ENCODE measurements at places on chromosomes 5 and 9. TPM values are rescaled to one million over a fixed set of nuclear protein-coding genes. Genes with fewer than 3 reads are reported as not detected.

DNA sequence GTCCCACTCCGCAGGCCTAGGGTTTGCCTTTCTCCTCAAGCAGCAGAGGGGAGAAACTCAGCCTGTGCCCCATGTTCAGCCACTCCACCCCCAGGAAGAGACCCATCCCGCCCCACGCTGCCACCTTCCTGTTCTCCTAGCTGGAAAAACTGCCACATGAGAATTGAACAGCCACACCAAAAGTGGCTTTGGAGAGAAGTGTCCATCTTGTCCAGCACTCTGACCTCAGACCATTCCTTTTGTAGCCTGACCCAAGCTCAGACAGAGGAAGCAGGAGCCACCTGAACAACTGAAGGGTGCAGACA lies 8.3 kb upstream of the SLC25A48 start:
- no peak for DNase-seq

Gene DIRAS2
- polyA plus RNA-seq = 7.0 TPM

GRCh38 chr5:84436866-84437265 lies 52.2 kb upstream of the EDIL3 start:
- no peak for DNase-seq

DNA sequence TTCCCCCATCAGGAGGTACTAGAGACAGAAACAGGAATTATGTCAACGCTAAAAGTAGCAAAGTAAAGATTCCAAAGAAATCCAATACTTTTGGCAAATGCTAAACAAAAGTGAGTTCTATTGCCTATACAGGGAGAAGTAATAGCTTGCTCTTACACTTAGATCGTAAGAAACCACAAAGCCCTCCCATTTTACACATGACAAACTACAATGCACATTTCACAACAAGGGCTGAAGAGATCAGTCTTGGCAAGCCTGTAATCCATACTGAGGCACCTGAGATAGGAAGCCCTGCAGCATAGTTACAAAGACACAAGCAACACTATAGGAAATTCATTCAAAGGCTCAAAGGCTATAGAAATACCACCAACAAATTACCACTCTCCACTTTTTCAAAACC lies 7.7 kb downstream of the HNRNPK start:
- no peak for DNase-seq

DNA sequence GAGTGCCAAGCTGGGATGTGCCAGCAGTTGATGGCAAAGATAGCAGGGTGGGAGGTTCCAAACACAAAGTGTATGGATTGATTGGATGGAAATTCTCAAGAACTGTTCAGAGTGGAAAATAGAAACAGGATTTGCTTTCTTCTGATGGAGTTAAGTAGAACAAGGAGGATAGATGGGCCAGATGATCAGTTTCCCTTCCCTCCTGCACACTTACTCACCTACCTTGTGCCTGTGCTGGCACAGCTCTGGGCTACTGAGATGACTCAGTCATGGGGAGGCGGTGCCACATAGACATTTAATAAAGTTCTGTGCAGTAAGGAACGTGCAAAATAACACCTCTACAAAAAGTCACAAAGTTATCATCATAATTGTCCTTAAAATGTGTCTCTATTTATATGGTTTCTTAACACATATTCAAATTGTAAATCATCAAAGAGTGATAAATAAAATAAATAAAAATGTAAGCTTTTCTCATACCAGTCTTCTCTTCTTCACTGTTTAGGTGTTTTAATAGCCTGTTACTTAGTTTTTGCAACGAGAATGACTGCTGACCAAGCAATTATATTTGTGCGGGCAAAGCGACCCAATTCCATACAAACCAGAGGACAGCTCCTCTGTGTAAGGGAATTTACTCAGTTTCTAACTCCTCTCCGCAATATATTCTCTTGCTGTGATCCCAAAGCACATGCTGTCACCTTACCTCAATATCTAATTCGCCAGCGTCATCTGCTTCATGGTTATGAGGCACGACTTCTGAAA lies 12.7 kb downstream of the PTPDC1 start:
- no peak for DNase-seq

- DNase-seq = no peak
Measured at GRCh38 chr5:56088967-56089829, 94.4 kb upstream of the IL6ST start.

Gene CDX1
- 0.40 TPM for polyA plus RNA-seq

GRCh38 chr9:126882746-126883145 lies 22.3 kb downstream of the ZBTB34 start:
- no peak for DNase-seq

DNA sequence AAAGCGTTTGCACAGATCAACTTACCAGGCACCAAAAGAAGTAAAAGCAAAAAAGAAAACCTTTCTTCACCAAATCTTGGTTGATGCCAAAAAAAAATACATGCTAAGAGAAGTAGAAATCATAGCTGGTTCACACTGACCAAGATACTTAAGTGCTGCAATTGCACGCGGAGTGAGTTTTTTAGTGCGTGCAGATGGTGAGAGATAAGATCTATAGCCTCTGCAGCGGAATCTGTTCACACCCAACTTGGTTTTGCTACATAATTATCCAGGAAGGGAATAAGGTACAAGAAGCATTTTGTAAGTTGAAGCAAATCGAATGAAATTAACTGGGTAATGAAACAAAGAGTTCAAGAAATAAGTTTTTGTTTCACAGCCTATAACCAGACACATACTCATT lies 36.4 kb upstream of the CCDC152 start:
- DNase-seq = no peak

GRCh38 chr5:163659568-163659902 lies 154.1 kb downstream of the MAT2B start:
- no peak for DNase-seq

GRCh38 chr5:138035605-138036537 lies 3.0 kb upstream of the FAM13B start:
- peak; percentile 70 for DNase-seq

Gene RNF183
- 0.30 TPM for polyA plus RNA-seq

- no peak for DNase-seq
Measured at GRCh38 chr5:102975457-102976182, 144.3 kb downstream of the GIN1 start.

Gene IFT74
- 24.0 TPM for polyA plus RNA-seq

GRCh38 chr5:147452165-147452811 lies 57.6 kb downstream of the DPYSL3 start:
- DNase-seq = no peak

DNA sequence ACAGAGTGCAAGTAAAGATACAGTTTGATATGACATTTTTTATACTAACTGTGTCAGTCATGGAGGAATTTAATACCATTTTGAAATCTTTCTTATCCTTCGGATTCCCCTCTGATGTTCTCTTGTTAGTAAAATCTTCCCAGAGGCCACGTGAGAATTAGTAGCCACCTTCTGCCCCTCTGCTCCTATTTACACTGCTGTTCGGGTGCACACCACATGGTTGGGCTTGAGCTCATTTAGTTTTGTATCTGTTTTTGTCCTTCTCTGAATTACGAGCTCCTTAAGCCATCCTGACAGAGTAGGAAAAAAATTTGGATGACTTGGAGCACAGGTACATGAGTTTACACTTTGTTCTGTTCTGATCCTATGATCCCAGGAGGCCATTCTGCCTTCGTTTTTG lies 109.7 kb downstream of the SV2C start:
- DNase-seq = no peak

- DNase-seq = peak; percentile 47
Measured at GRCh38 chr5:83721953-83722901, 1.6 kb upstream of the HAPLN1 start.

DNA sequence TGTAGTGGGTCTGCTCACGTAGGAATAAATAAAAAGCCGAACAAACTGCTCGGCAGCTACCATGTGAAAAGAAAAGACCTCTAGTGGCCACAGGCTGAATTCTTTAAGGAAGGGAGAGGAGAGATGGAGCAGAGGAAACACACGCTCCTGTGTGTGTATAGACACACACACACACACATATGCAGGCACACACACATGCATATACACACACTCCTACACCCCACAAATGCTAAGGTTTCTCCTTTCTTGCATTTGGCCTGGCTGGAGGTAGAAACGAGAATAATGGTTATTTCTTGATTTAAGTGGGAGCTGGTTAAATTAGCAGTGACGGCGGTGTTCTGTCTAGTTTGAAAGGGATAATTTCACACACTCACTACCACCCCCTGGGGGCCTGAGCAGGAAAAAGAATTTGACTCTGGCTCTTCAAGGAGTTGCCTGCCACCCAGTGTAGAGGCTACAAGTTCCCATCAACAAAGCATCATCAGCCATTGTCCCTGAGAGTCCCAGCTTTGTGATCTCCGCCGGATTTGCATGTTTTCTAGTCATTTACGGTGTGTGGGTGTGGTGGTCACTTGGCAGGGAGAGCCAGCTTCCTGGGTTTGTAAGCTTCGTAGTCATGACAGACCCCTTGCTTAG lies at the start of gene INSYN2B:
INSYN2B (minus strand) TSS at position 78 of the 636 bp plus-strand sequence. CDS start 96,597 bp downstream, outside the sequence.
- peak; percentile 79 for DNase-seq

DNA sequence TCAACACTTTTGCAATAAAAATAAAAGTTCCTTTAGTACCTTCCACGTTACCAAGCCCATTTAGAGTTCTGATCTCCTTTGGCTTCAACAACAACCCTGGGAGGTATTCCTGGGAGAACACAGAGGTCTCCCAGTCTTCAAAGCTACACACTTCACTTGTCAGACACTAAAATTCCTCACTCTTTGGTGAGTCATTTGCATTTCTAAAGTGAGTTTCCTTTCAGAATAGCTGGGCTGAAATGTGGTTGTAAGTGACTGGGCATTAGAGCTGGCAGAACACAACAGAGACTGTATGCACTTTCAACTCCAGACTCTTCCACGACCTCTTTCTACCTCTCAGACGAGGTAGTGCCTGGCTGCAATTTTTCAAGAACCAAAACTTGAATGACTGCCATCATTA lies 11.5 kb upstream of the F2RL1 start:
- DNase-seq = no peak

DNA sequence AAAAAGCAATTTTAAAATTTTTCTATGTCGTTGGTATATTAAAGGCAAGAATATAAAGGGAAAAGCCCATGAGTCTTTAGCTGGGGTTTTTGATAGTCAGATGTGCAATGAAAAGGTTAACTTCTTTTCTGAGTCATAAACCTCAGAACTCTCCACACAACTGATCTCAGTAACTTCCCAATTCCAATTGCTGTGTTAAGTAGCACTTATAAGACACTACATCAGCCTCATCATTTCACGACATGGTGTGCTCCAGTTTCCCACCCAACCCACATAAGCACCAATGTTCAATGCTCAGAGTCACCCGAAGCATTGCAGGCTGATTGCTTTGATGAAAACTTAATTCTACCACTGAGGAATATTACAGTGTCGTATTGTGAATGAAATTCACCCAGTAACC lies 155.8 kb downstream of the TSSK1B start:
- no peak for DNase-seq

DNA sequence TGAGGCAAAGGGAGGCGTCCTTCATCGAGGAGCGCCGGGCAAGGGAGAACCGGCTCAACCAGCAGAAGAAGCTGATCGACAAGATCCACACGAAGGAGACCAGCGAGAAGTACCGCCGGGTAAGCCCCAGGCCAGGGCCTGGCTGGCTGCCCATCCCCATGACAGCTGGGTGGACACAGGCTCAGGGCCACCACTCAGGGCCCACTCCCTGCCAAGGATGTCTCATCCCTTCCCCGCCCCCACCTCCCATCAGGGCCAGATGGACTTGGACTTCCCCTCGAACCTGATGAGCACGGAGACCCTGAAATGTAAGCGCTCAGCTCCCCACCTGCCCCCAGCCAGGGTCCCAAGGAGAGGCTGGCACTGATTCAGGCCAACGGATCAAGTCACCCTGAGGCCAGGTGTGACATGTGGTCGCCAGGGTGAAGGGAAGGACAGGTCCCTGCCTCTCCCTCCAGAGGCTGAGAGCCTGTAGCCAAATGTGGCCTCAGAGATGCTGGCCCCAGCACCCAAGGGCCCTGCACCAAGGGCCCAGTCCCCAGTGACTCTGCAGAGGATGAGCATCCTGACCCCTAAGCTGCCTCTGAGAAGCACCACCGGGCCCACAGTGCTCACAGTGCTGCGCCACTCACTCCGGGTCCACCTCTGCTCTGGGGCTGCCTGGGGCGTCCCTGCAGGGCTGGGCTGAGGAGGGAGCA lies 3.1 kb upstream of the RABL6 start:
- no peak for DNase-seq

GRCh38 chr5:135857630-135858311 lies 23.3 kb downstream of the SLC25A48 start:
- DNase-seq = no peak

DNA sequence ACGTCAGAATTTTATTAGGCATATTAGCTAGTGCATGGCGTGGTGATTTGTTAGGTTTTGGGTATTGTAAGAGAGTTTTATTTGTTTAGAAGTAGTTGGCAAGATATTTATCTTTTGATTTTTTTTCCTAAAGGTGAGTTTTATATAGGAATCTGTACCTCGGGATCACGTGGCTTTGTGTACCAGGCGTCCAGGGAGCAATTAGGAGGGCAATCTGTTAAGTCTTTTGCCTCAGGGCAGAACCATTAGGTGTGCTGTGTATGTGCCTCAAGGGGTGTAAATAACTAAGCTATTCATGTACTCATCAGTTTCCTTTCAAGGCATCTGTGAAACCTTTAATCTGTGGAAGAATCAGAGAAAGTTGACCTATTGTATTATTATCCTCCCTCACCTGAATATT lies 39.4 kb downstream of the ZSWIM6 start:
- DNase-seq = no peak

GRCh38 chr5:2946315-2946714 lies 194.8 kb upstream of the IRX2 start:
- no peak for DNase-seq

GRCh38 chr5:124527220-124527991 lies 219.0 kb downstream of the ZNF608 start:
- no peak for DNase-seq

Gene FOXD4L3
- polyA plus RNA-seq = not detected

GRCh38 chr9:5389109-5389732 lies 48.5 kb downstream of the PLGRKT start:
- DNase-seq = no peak

- DNase-seq = no peak
Measured at GRCh38 chr5:26940994-26941393, 97.4 kb downstream of the CDH9 start.

Gene WWC1
- polyA plus RNA-seq = 89.7 TPM

DNA sequence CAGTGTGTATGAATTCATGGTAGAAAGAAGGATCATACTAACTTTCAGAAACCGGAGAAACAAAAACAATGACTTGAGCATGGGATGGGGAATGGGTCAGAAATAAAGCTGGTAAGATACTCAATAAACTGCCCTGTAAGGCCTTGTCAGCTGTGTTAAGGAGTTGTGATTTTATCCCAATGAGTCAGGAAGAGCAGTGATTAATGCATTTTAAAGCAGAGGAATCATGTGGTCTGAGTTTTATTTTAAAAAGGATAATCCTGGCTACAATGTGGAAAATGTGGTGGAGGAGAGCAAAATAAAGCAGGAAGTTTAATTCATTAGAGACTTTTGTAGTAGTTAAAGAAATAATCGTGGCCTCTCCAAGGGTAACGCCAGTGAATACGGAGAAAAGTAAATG lies 28.7 kb downstream of the DHX29 start:
- DNase-seq = no peak
